Activated gamma-delta T cell treated with Interleukin-2 at 50 U/mL for 16 hours (primary cell): ENCODE measurements at places on chromosomes 6 and 20.

DNA sequence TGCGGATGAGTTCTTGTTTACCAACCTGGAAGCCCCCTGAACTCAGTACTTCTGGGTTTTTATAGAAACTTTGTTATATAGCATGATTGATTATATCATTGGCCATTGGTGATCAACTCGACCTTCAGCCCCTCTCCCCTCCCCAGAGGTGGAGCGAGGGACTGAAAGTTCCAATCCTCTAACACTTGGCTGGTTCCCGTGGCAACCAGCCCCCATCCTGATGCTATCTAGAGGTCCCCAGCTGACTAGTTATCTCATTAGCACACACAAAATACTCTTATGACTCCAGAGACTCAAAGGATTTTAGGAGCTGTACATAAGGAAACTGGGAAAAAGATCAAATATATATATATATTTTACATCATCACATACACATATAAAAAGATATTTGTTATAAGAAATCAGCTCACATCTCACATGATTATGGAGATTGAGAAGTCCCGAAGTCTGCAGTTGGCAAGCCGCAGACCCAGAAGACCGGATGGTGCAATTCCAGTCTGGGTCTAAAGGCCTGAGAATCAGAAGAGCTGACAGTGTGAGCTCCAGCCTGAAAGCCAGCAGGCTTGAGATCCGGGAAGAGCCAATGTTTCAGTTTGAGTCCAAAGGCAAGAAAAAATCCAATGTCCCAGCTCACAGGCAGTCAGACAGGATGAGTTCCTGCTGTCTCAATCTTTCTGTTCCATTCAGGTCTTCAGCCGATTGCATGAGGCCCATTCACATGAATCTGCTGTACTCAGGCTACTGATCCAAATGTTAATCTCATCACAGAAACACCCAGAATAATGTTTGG is 179.3 kb upstream of the DTNBP1 start:
- DNase-seq: no peak

DNA sequence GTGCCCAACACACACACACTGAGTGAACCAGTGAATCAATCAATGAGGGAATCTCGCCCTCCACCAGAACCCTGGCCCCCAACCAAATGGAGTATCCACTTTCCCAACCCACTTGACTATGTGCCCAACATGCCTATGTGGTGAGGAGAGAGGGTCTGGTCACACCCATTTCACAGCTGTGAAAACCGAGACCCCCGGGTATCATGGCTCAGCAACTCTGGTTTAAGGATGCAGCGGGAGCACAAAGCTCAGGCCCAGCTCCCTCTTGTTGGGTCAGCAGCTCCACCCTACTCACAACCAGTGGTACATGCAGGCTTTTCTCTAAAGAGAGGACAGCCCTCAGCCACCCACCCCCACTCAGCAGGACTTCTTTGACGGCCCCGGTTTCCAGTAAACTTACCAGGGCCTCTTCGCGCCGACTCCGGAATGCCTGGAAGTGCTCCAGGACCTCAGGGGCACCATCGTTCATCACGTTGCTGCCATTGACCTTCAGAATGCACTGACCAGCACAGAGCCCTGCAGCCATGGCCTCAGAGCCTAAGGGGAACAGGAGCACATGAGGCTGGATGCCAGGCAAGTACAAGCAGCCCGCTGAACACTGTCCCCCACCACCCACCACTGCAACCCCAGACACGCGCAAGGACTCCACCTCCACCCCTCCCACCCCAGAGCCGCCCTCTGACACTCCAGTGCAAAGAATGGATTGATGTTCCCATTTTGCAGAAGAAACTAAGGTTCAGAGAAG is 174.7 kb downstream of the PREX1 start:
- no peak for DNase-seq

DNA sequence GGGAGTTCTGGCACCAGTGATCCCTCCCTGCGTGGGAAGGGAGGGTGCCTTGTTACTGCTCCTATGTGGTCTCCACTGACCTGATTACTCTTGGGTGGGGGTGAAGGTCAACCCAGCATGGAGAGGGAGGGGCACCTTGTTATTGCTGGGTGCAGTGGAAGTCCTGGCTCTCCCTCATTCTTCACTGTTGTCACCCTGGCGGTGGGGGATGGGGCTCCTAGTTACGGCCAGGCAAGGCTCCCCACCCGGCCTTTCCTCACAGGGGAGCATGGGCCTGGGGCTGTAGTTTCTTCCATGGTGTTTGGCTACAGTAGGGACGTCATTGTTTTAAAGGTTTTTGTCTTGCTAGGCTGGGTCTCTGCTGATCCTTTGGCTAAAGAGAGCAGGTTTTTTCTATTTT is 40.8 kb downstream of the PACSIN1 start:
- DNase-seq: no peak

DNA sequence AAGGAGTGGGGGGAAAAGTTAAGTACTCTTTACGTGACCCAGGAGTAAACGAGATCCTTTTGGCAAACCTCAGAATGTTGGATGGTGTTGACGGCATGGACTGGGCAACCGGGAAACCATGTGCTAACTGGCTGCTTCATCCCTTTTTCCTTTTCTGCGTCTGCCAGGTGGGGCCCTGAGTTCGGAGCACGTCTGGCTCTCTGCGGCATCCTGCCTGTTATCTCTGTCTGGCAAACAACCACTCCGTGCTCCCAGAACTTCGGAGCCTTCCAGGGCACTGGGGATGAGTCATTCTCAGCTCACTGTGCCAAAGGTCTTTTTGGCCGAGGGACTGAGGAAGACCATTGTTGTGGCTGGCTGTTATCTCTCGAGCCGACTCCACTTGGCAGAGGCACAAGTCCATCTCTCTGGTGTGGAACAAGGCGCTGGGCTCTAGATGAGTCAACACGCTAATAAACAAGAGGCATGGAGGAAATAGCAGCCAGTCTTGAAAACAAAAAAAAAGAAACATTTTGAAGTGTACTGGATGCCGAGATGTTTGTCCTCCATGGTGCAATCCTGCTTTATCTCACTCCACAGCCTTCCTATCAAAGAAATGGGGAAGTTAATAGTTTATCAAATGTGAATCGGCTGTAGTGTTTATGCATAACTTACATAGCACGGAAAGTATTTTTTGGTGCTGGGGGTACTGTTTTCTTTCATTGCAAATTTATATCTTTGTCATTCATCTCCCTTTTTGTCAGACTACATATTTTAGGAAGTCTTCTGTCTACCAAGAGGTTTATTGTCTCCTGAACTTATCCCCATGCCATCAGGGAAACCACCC is 64.6 kb upstream of the TXNDC5 start:
- DNase-seq: no peak

- DNase-seq: peak; percentile 1
Observed at GRCh38 chr20:25281541-25281991, 33.7 kb downstream of the PYGB start.

DNA sequence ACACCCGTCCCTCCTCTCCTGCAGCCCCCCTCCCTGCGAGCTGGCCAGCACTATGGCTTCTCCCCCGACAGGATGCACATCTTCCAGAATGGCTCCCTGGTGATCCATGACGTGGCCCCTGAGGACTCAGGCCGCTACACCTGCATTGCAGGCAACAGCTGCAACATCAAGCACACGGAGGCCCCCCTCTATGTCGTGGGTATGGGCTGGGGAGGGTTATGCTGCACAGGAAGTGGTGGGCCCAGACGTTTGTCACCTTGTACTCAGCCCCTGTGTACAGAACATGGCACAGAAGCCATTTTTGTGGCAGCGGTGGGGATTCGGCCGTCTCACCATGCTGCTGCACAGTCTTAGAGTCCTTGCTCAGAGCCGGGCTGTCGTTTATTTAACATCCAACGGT is 29.0 kb upstream of the SRF start:
- no peak for DNase-seq

- DNase-seq: no peak
Observed at GRCh38 chr6:79812195-79812594, 135.2 kb downstream of the ELOVL4 start.

DNA sequence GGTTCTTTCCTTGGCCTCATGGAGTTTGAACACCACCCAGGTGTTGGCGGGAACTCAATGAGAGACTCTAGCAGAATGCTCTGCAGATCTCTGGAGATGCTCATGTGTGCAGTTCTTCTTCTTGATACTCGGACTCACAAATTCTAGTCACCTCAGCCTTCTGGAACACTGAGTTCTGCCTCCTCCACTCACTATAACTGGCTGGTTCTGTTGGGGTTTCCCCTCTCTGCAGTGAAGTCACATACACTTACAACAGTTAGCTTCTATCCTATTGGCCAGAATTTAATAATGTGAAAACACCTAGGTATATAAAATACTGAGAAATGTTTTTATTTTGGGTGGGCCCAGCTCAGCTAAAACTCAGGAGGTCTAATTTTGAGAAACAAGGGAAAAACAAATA is 109.6 kb upstream of the HIVEP1 start:
- DNase-seq: no peak

- no peak for DNase-seq
Observed at GRCh38 chr6:40897390-40898003, 141.5 kb downstream of the UNC5CL start.
